ENCODE measurements at places on chromosomes 1 and 21.

GRCh38 chr1:221337106-221337505 lies 404.8 kb downstream of the DUSP10 start:
- DNase-seq = no peak

GRCh38 chr1:236862615-236863211 lies 67.6 kb downstream of the MTR start:
- DNase-seq = no peak

GRCh38 chr1:3817821-3818597 lies 21.7 kb upstream of the LRRC47 start:
- no peak for DNase-seq

DNA sequence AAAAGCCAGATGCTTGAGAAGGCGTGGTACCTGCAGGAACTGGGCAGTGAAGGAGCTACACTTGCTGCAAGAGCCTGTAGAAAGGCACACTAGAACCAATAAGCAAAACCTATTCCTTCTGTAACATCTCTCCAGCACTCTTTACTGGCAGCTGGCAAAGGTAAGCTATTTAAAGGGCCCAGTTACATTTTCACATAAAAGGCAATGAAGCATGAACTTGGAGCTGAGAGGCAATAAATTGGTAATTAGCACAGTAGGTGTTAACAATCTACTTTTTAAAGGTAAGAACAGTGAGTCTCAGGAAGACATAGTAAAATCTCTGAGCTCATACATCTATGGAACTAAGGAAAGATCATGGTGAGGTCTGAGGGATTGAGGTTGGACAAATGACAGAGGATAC lies 167.1 kb upstream of the OLFM3 start:
- DNase-seq = no peak

DNA sequence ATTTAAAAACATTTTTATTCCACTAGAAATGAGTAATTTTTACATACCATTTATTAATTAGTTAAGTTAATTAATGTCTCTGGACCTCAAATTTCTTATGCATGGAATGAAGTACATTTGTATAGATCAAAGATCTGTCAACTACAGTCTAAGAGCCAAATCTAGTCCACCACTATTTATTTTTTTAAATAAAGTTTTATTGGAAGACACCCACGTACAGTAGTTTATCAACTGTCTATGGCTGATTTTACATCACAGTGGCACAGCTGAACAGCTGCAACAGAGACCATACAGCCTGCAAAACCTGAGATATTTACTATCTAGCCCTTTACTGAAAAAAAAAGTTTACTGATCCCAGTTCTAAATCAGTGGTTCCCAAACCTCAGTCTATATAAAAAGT lies 188.6 kb upstream of the HP1BP3 start:
- no peak for DNase-seq

- no peak for DNase-seq
These were observed 64.8 kb downstream of the ERG start for GRCh38 chr21:38433471-38433870.

Measured in NCI-H226 (cell line).